ENCODE measurements at places on chromosomes 16 and 17.

- no peak for DNase-seq
Observed at GRCh38 chr17:15501282-15501681, 33.9 kb upstream of the CDRT4 start.

DNA sequence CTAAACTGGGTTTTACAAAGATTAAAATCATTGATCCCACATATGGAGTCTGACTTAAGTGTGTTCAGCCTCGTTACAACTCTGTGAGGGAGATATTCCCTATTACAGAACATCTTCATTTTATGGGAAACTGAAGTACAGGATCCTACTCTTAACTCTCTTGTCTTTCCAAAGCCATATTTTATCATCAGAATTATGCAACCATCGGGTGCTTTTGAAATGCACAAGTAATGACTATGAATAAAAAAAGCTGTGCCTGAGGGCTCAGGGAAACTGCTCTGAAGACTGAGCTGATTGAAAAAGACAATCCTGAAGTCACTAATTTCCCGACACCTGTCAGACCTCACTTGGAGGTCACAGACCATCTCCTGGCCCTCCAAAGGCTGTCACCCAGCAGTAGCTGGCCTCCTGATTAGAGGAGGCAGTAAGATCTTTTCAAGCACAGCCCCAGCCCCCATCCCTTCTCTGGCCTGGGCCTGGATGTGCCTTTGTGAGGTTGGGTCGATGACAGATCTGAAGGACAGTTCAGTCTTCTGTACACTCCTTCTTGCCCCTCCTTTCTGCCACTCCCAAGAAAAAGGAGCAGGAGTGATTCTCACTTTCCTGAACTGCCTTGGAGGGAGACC lies 5.6 kb downstream of the AKAP1 start:
- no peak for DNase-seq

DNA sequence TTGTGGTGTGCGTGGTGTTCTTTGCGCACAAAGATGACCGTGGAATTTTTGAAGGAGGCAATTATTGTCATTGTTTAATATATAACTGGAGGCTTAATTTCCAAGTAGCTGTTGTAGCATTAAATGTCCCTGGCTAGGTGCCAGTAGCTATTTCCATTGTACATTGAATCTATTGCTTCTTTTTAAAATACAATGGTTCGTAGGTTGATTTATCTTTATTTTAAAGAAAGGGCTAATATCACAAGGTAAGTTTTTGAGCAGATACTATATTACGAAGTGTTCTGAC lies 127.1 kb downstream of the RPTOR start:
- DNase-seq = no peak

- DNase-seq = no peak
Observed at GRCh38 chr16:48352648-48353390, 32.4 kb downstream of the SIAH1 start.

DNA sequence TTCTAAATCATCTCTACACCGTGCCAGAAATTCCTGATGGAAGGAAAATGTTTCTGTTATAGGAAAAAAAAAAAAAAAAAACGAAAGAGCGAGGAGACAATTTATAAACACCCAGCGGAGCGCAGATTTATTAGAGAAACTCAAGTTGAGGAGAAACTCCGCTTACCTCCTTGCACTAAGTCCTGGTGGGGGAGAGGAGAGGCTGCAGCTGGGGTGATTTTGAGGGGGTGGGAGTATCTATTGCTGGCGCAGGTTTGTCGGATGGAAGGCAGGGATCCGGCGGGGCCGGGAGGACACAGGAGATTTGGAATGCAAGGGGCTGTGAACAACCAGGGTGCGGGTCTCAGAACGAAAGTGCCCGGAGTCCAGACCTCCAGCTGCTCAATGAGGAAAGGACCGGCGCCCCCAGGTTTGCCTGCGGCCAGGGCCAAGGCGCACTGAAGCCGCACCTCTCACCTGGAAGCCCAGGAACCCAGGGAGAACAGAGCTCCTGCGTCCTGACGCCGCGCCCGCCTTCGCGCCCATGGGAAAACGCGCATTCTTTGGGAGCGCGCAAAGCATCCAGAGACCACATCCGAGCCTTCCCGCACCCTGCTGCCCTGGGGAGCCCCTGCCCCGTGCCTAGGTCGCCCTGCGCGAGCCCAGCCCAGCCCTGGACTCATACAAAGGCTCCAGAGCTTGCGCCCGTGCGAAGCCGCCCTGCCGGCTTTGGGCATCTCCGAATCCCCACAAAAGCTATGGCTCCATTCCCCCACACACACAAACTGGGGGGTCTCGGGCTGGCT lies 2.6 kb upstream of the HOXB8 start:
- no peak for DNase-seq

DNA sequence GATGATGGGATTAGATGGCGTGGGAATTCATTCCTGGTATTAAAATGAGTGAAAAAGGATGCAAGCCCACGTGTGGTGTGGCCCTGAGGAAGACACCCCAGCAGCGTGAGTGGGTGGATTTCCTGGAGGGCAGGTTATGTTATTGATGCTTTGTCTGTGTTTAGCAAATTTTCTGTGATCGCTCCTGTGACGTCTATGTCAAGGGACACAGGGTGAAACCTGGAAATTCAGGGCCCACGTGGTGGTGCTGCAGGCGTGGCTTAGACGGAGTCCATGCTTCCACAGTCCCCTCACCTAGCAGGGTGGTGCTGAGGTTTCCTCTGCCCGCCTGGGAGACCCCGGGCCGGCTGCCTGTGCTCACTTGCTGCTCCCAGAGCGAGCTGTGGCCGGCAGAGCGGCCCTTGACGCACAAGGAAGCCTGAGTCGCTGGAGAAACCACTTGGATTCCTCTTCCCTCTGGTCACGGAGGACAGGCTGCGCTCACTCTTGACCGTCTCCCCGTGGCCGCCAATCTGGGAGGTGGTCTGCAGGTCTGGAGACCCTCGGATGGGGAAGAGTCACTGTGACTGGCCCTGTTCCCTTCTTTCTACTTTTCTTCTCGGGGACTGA lies 23.4 kb downstream of the BAIAP2 start:
- DNase-seq = no peak

DNA sequence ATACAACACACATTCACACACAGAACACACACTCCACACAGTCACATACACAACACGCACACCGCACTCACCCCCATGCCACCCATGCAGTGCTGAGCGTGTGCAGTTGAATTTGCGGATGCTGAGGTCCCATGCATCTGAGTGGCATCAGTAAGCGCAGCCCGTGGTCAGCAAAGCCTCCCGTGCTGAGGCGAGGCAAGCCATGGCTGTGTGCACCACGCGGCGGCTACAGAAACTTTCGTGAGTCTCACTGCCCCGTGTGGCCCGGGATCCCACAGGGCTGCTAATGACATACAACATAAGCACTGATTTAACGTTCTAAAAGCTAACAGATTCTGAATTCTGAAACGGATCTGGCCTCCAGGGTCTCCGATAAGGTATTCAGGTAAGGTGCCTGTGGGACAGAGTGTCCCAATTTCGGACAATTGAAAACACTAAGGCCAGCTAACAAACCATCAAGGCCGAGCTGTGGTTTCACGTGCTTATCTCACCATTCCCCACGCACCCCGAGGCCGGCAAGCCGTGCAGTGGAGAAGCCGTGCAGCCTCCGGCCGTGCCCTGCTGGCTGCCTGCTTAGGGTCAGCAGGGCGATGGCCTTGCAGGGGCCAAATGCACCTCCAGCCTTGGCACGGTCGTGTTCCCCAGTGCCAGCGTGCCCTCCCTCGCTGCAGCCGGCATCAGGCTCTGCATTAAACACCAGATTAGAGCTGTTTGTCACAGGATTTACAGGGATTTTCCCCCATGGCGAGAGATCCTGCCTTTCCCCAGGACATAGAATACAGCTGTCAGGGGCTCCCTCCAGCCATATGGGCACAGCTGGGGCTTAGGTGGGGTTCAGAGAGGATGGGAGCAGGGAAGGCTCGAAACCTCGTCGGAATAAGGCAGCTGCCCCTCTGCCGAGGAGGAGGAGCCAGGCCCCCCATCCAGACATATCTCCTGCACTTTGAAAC lies 191.7 kb downstream of the C16orf95 start:
- no peak for DNase-seq

GRCh38 chr17:49508061-49508865 lies 13.2 kb downstream of the NGFR start:
- peak; percentile 6 for DNase-seq

DNA sequence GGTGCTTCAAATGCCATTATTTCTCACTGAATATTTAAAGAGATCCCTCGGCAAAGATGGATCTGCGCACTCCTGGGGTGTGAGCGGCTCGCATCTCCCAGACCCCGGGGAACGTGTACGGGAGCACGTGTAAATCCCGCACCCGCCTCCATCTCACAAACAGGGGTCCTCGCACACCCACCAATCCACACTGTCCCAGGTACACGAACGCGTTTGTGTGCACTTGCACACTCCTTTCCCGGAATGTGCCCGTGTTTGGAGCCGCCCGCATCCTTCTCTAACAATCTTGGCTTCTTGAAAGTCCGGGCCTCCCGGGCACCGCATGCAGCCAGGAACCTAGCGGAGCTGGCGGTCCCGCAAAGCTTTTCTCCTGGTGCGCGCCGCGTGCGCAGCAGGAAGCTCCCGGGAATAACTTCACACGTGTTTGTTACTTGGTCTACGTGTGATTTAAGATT lies 2.5 kb upstream of the SALL1 start:
- no peak for DNase-seq

- no peak for DNase-seq
Observed at GRCh38 chr16:1378804-1379303, 27.1 kb downstream of the GNPTG start.

DNA sequence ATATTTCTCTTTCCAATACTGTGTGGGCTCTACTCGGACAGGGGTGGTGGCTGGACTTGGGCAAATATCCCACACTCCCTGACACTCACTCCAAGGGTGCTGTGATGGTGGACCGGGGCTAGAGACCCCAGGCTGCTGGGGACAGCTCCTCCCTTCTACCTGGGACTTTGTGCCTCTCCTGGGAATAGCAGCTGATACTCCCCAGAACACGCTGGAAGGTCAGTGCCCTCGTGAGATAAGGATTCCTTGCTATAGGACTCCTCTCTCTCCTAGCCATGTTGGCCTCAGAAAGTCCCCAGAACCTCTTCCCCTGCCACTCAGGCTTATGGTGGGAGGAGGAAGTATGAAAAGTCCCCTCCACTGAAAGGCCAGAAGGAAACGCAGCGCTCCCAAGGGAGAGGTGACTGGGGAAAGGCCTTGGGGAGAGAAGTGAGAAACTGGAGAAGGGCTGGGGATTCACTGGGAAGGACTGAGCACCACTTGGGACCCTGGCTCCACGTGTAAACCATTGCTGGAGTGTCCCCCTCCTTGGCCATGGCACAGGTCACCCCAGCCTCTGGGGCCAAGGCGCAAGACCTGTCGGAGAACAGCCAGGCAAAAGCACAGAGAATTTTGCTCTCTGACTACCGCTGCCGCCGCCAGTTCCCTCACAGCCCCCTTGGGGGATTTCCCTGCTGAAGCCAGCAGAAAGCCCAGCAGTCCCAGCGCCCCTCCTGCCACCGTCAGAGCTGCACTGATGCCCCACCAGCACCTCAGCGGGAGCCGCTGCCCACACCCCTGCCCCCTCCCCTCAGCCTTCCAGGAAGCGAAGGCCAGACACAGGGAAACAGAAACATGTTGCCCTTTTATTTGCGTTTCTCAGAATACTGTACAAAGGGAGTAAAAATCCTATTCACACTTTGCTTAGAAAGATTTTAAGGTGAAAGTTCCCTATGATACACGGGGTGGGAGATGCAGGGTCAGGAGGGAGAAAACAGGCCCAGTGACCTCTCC lies 2.1 kb upstream of the GSDMB start:
- no peak for DNase-seq

- no peak for DNase-seq
Observed at GRCh38 chr17:77378318-77379064, 237.7 kb downstream of the SEC14L1 start.

DNA sequence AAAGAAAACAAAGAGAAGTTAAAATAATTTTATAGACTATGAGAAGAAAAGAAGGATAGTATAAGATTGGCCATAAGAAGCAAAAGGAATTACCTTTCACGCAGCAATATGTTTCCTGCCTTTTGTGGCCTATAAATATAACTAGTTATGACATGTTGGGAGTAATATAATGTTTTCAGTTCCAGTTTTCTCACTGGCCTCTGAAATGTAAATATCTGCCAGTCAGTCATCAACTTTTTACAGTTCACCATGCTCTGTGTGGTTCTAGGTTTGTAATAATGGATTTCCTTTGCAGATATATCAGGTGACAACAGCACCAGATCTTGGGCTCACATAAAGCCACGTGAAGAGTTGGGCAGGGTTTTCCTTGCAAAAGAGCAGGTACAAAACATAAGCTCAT lies 94.3 kb downstream of the ABCA8 start:
- DNase-seq = no peak

DNA sequence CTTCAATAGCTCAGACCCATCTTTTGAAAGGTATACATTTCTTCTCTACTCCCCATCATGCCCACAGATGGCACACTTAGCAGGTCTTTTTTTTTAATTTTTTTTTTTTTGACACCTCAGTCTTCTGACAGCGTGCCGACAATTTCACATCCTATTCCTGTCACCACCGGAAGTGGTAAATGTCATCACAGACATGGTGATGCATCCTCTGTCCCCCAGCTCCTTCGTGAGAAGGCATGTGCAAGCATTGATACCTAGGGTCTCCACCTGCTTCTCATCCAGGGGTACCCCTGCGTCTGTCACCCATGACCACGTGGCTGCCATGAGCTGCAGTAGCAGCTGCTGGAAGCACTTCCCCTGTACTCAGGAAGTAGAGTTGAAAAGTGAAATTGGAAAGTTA lies 35.6 kb downstream of the ELAC2 start:
- no peak for DNase-seq

- no peak for DNase-seq
Observed at GRCh38 chr16:16828913-16829398, 450.0 kb downstream of the NPIPA7 start.

Measured in NCI-H748 treated with DMSO at 0.1 percent for 48 hours (cell line).